ENCODE measurements at places on chromosomes 4 and X. TPM values are rescaled to one million over a fixed set of nuclear protein-coding genes. Genes with fewer than 3 reads are reported as not detected.

The MECP2 gene
- 32.0 TPM for total RNA-seq

The AFP gene
- not detected for total RNA-seq

The PCDH11X gene
- total RNA-seq: not detected

The PGRMC2 gene
- 37.3 TPM for total RNA-seq

GRCh38 chr4:98771959-98772632 is 113.7 kb upstream of the TSPAN5 start:
- DNase-seq: no peak

- no peak for DNase-seq
Measured at GRCh38 chr4:184940500-184940899, 77.8 kb upstream of the HELT start.

GRCh38 chr4:47824840-47825239 is 13.0 kb downstream of the CORIN start:
- DNase-seq: no peak

DNA sequence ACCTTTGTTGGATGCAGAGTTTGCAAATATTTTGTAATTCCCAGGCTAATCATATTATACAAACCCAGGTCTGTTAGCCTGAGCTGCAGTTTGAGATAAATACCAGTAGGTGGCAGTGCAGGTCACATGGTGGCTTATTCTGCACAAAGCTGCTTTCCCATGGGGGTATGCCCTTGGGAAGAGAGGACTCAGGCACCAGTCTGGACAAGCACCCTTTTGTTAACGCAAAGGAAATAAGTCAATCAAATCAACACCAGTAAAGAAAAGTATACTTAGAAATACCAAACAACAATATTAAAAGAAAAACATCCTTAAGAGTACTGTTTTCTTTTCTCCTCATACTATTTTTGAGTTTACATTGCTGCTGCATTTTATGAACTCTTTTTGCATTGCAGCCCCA is 389.0 kb upstream of the ZFP42 start:
- no peak for DNase-seq

DNA sequence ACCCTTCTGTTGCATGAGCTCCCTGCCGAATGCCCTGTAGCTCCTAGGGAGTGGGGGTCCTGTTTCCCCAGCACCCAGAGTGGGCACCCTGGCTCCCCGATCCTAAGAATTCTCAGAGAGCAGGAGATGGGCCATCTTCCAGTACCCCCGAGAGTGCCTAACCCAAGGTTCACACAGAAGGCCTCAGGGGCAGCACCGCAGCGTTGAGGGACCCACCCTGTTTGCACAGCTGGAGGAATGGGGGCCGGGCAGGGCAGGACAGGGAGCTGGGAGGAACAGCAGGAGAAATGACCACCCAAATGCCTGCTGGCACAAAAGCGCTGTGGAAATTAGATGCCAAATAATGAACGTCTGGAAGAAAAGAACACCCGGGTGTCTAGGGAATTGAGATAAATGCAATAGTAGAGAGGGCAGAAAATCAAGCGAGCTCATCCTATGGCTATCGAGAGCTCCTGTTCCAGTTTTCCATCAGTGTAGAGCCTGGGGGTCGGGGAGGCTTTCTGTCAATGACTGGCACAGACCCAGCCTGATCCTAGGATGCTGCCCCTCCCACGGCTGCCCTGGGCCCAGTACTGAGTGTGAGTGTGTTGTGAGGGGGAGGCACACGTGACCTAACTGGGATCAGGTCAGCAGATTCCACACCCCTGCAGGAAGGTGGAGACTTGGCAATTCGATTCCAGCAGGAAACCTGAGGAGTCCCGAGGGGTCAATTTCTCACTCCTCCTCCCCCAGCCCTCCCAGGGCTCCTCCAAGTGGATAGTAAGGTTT is 25.7 kb downstream of the SEPTIN6 start:
- DNase-seq: no peak

DNA sequence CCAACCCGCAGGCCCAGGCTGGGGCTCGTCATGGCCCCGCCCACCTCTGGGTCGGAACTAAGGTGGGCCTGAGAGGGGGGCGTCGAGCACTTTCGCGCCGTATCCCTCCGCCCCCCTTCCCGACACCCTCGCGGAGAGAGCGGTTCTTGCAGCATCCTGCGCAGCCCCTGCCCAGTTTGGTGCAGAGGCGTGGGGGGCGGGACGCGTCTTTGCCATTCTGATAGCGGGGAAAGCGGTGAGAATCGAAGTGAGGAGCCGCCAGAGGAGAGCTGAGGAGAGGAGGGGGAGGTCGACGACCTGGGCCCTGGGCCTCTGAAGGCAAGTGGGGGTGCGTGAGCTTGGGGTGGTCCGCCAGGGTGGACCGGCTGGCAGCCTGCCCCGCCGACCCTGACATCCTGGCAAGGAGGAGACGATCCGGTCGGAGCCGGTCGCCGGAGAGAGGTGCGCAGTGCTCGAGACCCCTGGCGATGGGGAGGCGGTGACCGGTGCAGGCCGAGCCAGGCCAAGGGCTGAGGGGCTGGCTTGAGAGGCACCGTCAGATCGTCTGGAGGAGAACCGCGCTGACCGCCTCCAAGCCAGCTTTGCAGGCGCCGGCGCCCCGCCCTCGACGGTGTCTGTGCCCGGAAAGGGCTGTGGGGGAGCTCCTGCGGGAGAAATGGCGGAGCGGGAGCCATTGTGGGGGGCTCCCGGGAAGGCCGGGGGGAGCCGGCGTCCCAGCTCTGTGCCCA is 25.5 kb downstream of the GPRASP3 start:
- DNase-seq: no peak

DNA sequence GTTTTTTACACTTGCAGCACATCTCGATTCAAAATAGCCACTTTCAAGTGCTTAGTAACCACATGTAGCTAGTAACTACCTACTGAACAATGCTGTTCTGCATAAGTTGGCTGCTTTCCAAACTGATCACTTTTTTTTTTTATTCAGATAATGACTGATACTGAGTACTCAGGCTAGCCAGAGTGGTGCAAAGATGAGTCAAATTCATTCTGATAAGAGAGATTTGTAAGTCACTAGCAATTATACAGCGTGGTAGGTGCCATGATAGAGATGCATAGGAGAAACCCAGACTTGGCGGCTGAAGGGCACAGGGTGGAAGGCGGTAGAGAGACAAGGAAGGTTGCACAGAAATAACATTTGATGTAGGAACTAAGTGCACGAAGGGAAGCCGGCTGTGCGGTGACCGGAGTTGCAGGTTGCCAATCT is 357 bp upstream of the IGBP1 start:
- DNase-seq: no peak
